ENCODE measurements at places on chromosomes 3 and 15.

GRCh38 chr3:105274536-105274935 is 92.2 kb upstream of the ALCAM start:
- H3K36me3 ChIP-seq: no peaks in the 10 kb centered on the region
- H3K4me3 ChIP-seq: no peak overlapping the region
- H3K27ac ChIP-seq: no peak overlapping the region
- DNase-seq: no peak

- peak overlapping the region; percentile 76 for H3K4me3 ChIP-seq
- H3K27me3 ChIP-seq: no peaks in the 10 kb centered on the region
- H3K27ac ChIP-seq: peak overlapping the region; percentile 52
- H3K4me1 ChIP-seq: peaks cover 4% of the 10 kb centered on the region
- no peak for DNase-seq
These were observed 47.7 kb downstream of the ZBTB20 start for GRCh38 chr3:115099134-115099985.

- no peak for DNase-seq
- no peak overlapping the region for H3K27ac ChIP-seq
- H3K27me3 ChIP-seq: no peaks in the 10 kb centered on the region
- no peak overlapping the region for H3K4me3 ChIP-seq
These were observed 169.8 kb upstream of the ROBO1 start for GRCh38 chr3:79937567-79937966.

DNA sequence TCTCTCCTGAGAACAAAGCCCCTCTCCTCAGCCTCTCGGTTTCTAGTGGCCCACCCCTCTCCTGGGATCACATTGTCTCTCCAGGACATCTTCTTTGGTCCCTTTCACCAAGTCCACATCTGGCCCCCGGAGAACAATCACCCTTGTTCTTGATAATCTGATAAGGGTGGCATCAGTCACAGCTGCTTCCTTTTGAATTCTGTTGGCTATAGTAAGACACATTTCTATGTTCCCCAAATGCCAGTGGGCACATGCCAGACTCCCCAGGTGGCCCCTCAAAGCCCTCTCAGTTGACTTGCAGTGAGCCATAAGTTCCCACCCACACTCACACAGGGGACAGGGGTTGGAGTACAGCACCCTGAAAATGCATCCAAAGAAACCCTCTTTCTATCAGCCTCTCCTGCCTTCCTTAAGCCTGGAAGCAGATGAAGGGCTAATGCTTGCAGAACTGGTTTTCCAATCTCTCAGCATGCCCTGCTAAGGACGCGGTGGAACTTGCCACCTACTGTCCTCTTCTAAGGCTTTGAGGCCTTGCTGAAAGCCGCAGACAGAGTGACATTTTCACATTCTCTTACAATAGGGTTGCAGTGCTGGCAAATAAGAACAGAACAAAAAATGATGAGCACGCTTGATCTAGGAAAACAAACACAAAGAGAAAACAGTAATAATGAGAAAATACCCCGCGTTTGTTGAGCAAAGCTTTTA is 101.3 kb upstream of the SLCO3A1 start:
- no peaks in the 10 kb centered on the region for H3K36me3 ChIP-seq
- DNase-seq: no peak
- no peak overlapping the region for H3K4me3 ChIP-seq
- no peaks in the 10 kb centered on the region for H3K27me3 ChIP-seq

GRCh38 chr3:101999177-101999779 is 150.0 kb downstream of the NFKBIZ start:
- H3K27me3 ChIP-seq: no peaks in the 10 kb centered on the region
- peak; percentile 26 for DNase-seq
- H3K36me3 ChIP-seq: no peaks in the 10 kb centered on the region
- no peaks in the 10 kb centered on the region for H3K4me1 ChIP-seq
- no peak overlapping the region for H3K27ac ChIP-seq
- no peak overlapping the region for H3K4me3 ChIP-seq

All from kidney (tissue), 22 donors.